Glomerular endothelial cell (primary cell): ENCODE measurements at places on chromosomes 3 and 15. TPM values are rescaled to one million over a fixed set of nuclear protein-coding genes. Genes with fewer than 3 reads are reported as not detected.

MITF gene
- 2.8 and 6.1 TPM in 2 replicates for total RNA-seq

LRRC34 gene
- total RNA-seq, result 0.19 and 2.6 TPM in 2 replicates

GOLGA8O gene
- total RNA-seq, result not detected in 2 replicates

FAM227B gene
- 4.7 and 5.2 TPM in 2 replicates for total RNA-seq

GP5 gene
- 0.29 TPM in 1 of 2 replicates, not detected in the other for total RNA-seq

TIGIT gene
- total RNA-seq, result not detected in 2 replicates

STARD5 gene
- 1.4 TPM in 2 replicates for total RNA-seq

ATP13A5 gene
- total RNA-seq, result not detected in 2 replicates

LRRC31 gene
- total RNA-seq, result not detected in 2 replicates

LYSMD4 gene
- total RNA-seq, result 6.8 and 8.3 TPM in 2 replicates

SLC25A20 gene
- total RNA-seq, result 13.9 and 17.0 TPM in 2 replicates

DNA sequence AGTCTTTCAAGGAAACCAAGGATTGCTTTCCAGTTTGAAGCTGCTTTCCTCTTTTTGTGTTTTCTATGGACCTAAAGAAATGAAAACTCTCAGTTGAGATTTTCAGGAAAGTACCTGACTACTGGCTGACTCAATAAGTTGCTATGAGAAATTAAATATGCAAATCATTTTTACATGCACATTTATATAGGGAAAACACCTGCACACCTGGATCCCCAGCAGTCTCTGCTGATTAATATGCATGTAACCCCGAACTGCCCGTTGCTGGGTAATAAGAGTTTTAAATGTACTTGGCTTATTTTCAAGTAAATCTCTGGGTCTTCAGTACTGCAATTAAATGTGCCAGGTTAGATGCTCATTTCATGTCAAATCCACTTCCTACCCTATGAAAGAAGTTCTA is 77.2 kb downstream of the KBTBD8 start:
- no peak for DNase-seq

- DNase-seq, result no peak
Observed at GRCh38 chr3:151933234-151933853, 59.9 kb downstream of the SUCNR1 start.

GRCh38 chr15:62066663-62067447 is at the start of gene C2CD4A:
C2CD4A (plus strand) TSS chr15:62066977; CDS start chr15:62067614, 637 bp downstream.
- DNase-seq, result no peak

DNA sequence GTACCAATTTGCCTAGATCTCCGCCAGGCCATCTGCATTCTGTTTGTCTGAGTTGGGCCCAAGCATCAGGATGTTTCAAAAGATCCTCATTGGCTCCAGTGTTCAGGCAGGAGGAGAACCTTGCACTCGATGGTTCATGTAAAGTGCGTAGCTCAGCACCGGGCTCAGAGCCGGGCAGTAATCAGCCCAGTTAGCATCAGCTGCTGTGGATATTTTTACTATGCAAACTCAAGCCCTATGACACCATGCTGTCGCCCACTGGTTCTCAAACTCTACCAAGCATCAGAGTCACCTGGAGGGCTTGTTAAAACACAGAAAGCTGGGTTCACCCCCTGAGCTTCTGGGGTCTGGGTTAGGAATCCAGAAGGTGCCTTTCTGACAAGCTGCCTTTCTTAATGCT is 310.8 kb downstream of the SHQ1 start:
- no peak for DNase-seq

- no peak for DNase-seq
Observed at GRCh38 chr3:42189001-42189460, 77.0 kb downstream of the CCK start.

GRCh38 chr3:78804251-78805037 is 963.4 kb downstream of the ROBO1 start:
- DNase-seq, result no peak

DNA sequence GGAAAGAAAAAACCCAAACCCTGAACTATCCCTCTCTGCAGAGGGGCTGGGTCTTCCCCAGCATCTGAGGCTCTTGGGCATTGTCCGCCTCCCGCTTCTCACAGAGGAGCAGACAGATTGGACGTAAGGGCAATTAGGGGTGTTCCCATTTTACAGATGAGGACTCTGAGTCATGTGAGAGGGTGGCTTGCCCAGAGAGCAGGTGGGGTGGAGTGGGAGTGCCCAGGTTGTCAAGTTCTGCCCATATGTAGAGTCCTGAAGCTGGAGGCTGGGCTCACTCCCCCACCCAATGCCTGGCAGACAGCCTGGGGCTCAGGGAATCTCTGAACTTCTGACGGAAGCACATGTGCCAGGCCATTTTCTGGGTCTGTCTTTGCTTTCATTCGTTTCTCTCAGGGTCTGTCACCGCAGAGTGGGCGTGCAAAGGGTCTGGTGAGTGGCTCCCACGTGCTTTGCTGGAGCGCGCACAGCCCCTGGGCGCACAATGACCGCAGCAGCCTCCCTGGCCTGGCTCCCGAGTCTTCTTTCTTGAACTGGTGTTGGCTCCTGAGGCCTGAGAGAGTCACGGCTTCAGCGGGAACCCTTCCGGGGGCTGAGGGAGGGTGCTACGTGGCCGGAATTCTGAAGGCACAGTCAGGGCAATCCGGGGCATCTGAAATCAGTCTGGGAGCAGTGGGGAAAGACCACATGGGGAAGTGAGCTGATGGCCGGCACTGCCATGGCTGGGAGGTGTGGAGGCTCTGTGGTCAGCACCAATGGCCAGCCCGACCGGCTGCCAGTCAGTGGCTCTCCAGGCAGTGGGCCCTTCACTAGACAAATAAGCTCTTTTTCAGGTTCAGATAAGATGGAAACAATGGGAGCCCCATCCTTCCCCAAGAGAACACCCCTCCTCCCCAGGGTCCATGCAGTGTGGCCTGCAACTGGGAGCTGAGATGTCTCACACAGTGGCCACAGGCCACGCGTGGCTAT is 1.1 kb upstream of the TRPM1 start:
- no peak for DNase-seq

DNA sequence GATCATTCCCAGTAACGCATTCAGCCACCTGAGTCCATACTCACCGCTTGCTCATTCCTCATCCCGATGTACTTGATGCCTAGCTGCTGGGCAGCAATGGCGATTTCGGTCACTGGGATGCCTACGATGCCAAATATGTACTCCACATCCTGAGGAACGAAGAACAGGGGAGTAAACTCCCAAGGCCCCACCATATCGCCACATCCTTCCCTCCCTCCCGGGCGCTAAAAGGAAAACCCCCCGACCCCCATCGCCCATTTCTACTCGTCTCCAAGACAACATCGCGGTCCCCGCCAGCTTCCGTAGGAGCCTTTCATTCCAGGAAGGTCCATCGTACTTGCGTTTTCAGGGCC is 347 bp downstream of the HACL1 start:
- DNase-seq, result no peak

- no peak for DNase-seq
Observed at GRCh38 chr3:176401211-176401610, 796.1 kb downstream of the TBL1XR1 start.

DNA sequence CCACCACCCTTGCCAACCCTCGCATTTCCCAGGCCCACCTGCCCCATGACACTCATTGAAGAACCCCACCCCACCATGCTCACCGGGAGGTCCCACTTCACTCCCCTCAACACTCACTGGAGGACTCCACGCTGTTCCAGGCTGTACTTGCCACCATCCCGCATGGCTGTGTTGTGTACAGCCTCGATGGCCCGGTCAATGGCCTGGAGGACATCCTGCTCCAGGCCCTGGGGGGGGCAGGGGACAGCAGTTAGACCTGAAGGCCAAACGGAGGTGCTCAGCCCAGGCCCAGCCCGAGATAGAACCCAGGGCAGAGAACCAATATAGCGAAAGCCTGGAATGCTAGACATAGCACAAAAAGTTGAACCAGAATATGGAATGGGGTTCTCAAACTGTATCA is 2.9 kb downstream of the NCKIPSD start:
- DNase-seq, result no peak

- DNase-seq, result no peak
Observed at GRCh38 chr3:112685420-112685819, 44.5 kb upstream of the CCDC80 start.

DNA sequence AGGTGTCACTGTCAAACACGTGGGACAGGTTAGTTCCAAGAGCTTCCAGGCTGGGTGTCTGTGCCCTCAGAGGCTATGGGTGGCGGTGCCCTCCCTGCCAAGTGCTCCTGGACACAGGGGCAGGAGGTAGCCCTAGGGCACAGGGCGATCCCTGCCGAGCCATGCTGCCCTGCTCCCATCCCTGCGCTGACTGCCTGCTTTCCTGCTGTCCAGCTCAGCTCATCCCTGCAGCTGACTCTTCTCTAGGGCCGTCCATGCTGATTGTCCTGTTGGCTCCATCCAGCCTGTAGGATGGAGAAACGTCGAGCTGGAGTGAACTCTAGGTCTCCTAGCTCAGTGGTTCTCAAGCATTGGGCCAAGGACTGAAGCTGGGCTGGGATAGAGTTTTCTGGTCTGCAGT is 3.7 kb downstream of the PDIA5 start:
- no peak for DNase-seq

DNA sequence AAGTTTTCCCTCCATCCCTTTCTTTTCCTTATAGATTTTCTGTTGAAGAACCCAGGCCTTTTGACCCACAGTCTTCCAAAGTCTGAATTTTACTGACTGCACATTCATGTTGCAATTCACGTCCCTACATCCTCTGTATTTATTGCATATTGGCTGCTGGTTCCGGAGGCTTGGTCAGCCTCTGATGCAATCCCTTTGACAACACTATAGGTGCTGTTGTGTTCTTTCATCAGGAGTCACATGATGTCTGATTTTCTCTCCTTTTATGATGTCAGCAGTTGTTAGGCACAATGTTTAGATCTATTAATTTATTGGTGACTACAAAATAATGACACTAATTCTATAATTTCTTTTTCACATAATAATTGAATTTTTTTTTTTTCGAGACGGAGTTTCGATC is 8.7 kb downstream of the CYP1A1 start:
- no peak for DNase-seq

- DNase-seq, result no peak
Observed at GRCh38 chr15:71651750-71652186, 158.6 kb upstream of the NR2E3 start.

DNA sequence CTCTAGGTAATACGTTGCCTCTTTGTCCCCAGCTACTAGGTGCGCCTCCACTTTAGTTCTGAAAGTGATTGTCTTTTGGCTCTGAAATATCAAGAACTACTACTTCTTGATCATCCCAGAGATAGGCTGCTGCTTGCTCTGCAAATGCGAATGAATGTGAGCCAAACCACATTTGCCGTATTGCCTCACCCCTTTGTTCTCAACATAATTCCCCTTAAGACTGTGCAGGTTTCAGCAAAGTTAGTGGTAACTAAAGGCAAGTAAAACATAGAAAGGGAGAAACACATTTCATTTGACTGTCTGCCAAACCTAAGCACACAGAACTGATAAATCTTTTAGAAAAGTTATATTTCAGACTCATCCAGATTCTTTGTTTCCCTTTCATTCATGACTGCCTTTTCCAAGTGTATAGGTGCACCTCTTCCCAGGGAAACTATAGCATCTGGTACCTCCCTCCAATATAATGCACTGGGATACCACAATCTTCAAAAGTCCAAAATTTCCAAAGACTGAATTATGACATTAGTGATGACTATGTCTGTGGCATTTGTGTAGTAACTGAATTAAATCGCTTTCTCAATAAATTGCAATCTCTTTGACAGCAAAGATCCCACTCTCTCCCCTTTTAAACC is 720.6 kb upstream of the CBLB start:
- DNase-seq, result no peak

DNA sequence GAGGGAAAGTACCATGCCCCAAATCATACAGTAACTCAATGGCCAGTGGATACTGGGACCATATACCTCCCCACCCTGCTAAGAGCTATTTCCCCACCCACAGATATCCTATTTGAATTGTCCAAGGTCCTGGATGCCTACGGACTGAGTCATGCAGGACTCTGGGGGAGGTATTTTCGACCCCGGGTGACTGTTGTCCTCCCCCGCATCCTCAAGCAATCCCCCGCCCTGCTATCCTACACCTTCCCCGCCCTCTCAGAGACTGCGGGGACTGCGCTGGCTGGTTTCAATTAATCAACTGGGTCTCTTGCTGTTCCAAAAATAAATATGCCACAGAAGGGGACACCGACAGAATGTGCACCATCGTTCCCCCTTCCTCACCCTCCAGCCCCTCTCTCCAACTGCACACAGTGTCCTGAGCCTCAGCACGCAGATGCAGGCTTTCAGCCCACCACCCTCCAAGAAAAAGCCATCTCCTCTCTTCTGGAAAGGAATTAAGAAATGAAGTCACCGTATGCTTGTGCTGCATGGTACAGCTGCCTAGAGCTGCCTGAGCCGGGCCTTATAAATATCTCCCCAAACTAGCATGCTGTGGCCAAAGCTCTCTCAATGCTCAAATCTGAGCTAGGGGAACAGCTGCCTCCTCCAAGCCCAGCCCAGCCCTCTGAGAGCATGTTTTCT is 8.1 kb downstream of the CAV3 start:
- DNase-seq, result no peak

GRCh38 chr3:46584598-46585467 is 18.7 kb upstream of the LRRC2 start:
- no peak for DNase-seq

DNA sequence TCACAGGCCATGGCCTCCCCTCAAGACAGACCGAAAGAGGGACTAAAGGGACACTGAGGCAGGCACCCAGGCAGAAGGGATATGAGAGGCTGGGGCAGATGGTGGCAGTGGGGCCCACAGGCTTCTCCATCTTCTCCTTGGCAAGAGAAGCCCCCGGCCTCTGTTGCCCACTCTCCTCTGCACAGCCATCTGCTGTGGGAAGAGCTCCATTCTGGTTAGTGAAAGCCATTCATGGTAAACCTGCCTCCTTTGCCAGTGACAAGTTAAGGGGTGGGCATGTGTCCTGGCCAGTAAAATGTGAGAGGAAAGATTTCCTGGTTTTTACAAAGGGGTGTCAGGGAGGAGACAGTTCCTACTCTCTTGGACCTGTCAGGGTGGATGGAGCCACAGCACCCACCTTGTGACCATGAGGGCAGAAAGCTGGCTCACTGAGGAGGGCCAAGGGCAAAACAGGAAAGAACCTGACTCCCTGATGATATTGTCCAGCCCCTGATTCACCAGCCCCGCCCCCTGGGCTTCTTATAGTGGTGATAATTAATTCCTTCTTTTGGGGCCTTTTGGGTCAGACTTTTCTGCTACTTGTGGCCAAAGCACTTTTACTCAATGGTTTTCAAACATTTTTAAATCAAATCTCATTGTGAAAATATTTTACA is 130.4 kb upstream of the SMAD3 start:
- no peak for DNase-seq

DNA sequence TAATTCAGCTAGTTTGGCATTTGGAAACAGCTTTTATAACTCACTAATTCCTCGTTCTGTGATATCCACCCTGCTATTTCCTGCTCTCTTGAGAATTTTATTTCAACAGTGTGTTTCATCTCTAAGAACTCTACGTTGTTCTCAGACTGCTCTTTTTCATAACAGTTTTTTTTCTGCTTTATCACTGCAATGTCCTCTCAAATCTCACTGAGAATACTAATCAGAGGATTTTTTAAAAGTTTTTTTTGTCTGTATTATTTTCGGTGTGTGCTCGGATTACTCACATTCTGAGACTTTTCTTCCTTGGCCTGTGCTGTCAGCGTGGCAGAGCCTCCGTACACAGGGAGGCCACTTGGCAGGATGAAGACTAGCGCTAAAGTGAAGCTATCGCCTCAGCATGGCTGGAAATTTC is 59.4 kb upstream of the NEO1 start:
- DNase-seq, result no peak

- peak; percentile 90 for DNase-seq
Observed at GRCh38 chr3:39639344-39640236, 169.8 kb upstream of the MYRIP start.
